CD4-positive, alpha-beta T cell treated with Interleukin-4 for 4 hours (primary cell): ENCODE measurements at places on chromosomes 13 and 19.

DNA sequence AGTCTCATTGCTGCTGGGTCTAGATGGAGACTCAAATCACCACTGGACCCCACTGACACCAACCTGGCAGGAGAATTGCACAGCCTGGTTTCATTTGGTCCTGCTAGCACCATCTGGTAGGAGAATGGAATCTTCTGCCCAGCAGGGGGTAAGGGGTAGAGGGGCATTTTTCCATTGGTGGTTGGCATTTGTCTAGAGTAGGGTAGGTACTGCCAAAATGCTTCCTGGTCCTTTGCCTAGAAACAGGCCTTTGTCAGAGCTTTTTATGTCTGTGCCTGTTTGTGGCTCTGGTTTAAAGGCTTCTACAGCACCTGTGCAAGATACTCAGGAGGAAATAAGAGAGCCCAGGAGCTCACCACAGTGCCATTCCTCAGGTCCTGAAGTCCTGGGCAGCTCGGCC is 121.3 kb downstream of the KCTD12 start:
- DNase-seq, result no peak

DNA sequence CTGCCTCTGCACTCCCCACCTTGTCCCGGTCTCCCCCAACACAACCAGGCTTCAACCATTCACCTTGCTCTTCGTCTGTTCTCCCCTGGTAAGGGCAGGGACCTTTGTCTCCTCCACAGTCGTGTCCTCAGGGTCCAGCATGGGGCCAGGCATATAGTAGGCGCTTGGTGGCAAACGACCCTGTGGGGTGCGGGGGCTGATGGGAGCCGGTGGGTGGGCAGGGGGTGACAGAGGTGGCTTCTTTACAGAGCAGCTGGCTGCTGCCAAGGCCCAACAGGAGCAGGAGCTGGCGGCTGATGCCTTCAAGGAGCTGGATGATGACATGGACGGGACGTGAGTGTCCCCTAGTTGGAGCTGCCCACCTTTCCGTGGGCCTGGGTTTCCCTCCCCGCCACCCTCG is 9.7 kb downstream of the PRKCSH start:
- no peak for DNase-seq

DNA sequence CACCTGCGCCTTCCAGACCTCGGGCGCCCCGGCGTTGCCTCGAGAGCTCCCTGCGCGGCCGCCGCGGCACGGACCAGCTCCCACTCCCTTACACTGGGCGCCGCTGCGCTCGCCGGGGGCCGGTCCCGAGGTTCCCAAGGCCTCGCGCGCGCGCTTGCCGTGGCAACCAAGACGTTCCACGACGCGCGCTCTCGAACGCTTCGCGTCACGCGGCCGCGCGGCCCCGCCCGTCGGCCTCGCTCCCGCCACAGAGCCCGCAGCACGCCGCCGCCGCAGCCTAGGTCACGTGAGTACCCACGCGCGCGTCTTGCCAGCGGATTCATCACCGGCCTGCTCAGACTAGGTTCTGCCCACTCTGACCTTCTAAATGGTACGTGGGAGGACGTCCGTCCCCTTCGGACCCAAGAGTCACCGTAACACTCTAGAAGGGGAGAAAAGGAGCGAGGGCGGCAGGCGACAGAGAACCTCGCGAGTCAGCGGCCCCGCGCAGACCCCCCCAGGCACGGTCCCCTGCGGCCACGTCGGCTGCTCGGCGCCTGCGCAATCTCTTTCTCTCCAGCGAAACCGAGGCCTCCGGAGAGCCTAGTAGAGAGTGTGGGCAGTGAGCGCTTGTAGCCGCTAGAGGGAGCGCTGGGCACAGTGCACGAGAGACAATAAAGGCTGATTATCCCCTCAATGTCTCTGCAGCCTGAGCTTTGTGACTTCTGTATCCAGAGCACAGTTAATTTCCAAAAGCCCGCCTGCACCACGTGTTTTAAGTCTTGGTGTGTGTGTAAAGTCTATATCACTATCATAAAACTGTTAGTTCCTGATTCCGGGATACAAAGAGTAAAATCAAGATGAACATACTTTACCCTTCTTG is at the start of gene SPART:
SPART (minus strand) TSS at position 173 of the 862 bp plus-strand sequence. CDS start 10,564 bp downstream, outside the sequence.
- DNase-seq, result peak; percentile 90

GRCh38 chr19:51607077-51607476 is 23.1 kb downstream of the SIGLEC5 start:
- DNase-seq, result no peak

GRCh38 chr13:110306960-110307766 is at the start of the genes COL4A1 and COL4A2:
Gene COL4A1, minus strand, starts transcription at chr13:110307157. Its CDS starts 130 bp downstream, at chr13:110307027.
Gene COL4A2, plus strand, starts transcription at chr13:110307284. Its CDS starts 620 bp downstream, at chr13:110307904.
- DNase-seq, result no peak

DNA sequence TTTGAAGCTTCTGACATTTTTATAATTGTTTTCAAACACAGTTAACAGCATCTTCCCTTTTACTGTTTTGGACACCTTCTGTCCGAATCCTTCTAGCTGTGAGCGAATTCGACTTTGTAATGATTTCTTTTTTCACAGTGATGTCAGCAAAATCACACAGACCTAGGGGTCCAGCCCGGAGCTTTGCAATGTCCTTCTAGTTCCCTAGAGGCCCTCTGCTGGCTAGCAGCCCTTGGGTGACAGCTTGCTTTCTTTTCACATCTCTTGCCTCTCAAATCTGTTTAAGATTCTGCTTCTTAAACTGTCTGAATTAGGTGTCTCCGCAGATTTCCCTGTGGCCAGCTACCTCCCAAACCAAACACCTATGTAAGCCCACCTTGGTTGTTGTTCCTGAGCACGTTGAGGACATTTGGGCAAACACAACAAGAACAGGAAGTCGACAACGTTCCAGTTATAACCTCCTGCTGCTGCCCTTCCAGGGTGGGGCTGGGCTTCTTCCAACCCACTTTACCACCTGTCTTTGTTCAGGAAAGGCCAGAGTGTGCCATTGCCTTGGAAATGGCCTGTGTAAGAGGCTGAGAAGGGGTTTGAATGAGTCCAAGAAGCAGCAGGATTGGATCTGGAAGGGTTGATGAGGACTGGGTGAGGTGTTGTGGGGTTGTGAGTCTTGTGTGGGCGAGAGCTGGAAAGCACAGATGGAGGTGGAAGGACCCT is 123.1 kb downstream of the ATP8A2 start:
- DNase-seq, result no peak

DNA sequence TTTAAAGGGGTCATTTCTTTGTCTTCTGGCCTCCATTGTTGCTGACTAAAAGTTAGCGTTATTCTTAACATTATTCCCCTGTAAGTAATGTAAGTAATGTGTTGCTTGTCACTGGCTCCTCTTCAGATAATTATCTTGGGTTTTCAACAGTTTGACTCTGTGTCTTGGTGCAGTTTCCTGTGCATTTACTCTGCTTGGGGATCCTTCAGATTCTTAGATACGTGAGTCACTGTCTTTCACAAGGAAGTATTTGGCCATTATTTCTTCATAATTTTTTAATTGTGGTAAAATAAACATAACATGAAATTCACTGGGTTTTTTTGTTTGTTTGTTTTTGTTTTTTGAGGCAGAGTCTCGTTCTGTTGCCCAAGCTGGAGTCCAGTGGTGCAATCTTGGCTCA is 13.5 kb upstream of the OR7D2 start:
- no peak for DNase-seq

DNA sequence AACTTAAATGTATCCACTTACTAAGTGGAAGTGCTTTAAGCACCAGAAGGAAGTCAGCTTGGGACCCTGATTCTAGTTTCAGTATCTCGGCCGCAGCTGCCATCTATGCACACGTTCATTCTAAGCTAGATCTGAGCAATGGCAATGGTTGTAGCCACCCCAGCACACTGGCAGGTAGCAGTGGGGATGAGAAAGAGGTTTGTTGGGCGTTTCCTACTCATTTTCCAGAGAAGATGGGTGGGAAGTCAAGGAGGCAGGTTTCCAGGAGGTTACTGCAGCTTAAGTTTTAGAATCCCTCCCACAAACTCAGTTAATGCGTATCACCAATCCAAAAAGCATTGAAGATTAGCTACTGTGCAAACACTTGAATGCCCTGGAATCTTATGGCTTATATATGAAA is 114.2 kb upstream of the TSC22D1 start:
- no peak for DNase-seq

DNA sequence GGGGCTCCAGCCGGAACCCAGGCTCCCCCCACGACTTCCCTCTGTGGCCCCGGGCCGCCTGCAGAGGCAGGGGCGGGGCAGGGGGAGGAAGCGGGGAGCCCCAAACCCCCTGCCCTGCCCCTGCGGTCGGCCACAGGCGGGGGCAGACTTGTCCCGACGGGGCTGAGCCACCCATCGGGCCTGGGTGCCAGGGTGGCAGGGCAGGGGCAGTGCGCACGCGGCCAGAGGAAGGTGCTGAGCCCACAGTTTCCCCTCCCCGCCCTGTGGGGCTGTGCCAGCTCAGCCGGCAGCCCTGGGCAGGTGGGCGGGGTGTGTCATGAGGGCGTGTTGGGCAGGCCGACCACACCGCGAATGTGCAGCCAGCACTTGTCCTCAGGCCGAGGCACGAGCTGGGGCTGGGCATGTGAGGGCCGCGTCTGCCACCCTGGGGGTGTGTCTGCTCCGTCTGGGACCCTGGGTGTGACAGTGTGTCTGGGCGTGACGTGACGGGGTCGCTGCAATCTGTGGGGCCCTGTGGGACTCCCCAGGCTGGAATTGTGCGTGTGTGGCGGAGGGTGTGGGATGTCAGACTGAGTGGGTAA is 17.7 kb downstream of the CCDC97 start:
- DNase-seq, result peak; percentile 92

DNA sequence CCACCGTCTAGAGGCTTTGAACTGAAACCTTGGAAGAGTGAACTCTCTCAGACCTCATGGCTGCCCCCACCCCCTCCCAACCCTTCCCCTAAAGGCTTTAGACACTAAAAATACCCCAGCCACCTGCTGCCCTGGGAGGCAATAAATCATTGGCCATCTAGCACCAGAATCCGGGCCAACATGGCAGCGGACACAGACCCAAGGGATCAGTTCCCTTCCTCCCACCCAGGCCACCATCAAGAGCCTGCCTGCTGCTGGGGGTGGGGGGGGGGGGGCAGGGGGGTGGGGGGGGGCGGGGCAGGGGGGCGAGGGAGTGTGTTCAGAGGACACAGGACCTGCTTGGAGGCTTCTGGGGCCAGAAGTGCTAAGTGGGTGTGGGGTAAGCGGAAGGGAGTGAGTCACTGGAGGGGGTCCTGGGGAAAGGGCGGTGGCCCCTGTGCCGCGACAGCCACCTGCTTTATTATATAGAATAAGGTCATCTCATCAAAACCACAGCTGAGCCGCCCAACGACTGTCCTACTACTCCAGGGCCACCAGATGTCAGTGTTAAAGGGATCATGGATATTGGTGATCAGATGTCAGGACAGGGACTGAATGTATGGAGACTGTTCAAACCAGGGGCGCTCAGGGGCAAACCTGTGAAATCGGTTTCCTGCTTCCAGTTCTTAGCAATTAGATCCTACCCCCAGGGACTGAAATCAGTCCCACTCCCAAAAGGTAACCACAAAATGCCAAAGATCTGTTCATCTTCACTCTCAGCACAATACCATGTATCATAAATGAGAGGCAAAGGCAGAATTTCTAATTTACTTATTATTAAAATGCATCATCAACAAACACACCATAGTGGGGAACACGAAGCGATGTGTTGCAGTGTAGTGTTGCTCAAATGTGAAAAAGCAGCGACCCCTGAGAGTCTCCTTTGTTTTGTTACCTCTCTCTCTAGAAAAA is 24.3 kb downstream of the ARL11 start:
- DNase-seq, result peak; percentile 21

DNA sequence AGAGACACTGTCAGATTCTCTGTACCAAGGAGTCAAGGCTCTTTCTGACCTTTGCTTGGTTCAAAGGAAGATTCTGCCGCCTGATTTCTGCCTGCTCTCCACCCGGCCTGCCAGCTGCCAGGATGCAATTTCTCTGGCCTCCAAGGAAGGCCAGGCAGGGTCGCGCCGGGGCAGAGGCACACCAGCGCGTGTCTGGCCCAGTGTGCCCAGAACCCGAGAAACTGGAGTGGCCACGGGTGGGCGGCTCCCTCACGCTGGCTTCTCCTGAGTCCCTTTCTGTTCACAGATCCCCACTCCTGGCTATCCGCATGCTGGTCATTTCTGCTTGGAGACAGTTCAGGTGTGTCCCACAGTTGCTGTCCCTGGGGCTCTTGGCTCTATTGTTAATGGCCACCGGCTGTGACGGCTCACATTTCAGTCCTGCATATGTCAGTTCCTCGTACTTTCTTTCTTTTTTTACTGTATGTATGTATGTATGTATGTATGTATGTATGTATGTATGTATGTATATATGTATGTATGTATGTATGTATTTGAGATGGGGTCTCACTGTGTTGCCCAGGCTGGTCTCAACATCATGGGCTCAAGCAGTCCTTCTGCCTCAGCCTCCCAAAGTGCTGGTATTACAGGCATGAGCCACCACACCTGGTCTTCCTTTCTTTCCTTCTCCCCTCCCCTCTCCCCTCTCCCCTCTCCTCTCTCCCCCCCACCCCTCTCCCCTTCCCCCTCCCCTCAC is 16.9 kb downstream of the TMPRSS9 start:
- no peak for DNase-seq

GRCh38 chr13:52405767-52406494 is at the start of gene THSD1:
Gene THSD1, minus strand, starts transcription at chr13:52406172. Its CDS starts 3,572 bp downstream, at chr13:52402600.
- DNase-seq, result no peak

DNA sequence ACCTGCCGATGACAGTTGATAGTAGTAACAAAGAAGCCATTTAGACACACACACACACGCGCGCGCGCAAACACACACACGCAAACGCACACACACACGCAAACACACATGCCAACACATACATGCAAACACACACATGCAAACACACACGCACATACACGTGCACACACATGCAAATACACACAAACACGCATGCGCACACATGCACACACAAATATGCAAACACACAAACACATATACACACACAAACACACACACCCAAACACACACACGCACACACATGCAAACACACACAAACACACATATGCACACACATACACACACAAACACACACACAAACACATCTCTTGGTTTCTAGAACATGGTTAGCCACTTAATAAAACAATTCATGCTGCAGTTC is 50.1 kb downstream of the ZNF557 start:
- no peak for DNase-seq

DNA sequence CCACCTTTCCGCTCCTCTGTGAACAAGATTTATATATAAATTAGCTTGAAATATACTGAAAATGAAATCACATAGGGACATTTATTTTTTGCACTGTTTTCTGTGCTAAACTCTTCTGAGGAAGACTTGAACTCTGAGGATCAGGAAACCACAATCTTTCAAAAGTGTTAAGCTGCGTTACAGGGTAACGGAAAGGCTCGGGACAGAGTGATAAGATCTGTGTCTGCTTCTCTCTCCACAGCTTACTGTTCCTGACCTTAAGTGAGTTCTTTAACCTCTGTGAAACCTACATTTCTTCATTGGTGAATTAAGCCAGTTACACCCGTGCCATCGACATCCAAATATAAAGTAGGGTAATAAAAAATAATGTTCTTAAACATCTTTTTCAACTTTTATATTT is 38.9 kb downstream of the DACH1 start:
- no peak for DNase-seq

DNA sequence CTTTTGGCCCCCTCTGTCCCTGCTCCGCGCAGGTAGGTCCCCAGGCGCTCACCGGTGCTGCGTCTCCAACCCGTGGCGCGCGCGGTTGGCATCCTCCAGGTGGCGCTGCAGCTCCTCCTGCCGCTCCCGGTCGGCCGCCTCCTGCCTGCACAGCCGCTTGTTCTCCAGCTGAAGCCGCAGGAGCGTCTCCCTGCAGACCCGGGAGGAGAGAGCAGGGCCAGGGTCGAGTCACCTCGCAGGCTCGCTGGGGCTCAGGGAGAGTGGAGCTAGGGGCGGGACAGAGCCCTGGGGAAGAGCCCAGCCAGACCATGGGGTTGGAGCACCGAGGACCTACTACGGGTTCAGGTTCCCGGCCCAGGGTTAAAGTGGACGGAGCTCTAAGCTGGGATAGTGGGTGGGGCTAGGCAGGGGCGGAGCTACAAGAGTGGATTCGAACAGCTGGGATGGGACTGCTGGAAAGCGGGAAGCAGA is 9.3 kb downstream of the HOOK2 start:
- DNase-seq, result peak; percentile 77

- no peak for DNase-seq
These were observed 51.4 kb downstream of the EFNB2 start for GRCh38 chr13:106484084-106484483.
